ENCODE measurements at places on chromosomes 13 and 19.

DNA sequence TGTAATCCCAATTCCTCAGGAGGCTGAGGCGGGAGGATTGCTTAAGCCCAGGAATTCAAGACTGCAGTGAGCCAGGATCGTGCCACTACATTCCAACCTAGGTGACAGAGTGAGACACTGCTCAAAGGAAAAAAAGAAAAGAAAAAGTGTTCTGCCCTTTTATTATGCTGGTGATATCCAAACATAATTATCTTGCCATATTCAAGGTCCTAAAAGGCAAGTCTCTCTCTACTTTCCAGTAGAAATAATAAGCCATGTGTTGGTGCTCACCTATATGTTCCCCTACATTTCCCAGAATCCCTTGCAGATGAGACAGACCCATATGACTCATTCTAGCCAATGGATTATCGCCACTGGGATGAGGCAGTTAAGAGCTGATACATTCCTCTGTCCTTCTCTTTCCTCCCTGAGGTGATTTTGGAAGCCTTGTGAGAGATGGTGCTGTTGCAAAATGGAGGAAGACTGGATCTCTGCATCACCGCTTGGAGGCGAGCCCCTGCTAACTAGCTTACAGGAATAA is 58.3 kb upstream of the MRI1 start:
- no peak for DNase-seq

DNA sequence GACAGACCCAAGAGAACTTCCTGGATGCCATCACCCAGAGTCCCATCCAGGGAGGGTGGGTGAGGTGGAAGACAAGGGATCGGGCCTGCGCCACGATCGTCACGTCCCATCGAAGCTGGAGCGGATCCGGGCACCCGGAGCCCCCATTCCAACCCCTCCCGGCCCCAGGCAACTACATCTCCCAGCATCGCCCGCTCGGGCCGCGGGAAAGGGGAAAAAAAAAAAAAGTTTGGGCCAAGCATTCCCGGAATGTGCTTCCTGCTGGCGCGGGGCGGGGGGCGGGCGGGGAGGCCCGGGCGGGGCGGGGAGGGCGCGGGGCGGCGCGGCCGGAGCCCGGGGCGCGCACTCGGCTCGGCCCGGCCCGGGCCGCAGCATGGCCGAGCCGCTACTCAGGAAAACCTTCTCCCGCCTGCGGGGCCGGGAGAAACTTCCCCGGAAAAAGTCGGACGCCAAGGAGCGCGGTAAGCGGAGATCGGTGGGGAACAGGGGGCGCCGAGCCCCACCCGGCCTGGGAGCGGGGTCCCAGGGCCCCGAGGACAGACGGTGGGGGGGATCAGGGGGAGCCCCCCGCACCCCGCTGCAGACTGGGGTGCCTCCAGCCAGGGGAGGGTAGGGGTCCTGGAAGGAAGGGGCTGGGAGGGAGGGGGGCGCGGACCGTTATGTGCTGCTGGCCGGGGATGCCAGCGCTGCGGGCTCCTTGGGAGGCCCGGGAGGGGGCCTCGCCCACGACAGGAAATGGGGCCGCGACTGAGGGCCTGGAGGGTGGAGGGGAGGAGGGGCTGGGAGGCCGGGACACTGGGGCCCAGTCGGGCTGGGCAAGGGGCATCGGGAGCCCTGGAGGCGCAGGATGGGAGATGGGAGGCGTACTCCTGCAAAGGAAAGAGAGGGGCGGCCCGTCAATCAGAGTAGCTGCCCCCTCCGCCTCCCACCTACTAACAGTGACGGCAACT is at the start of gene SYDE1:
Gene SYDE1 (plus strand): TSS at position 341 of the 950 bp plus-strand sequence. CDS start 33 bp downstream, at position 374.
- DNase-seq: no peak

- no peak for DNase-seq
Measured at GRCh38 chr13:101181076-101181685, 235.1 kb downstream of the NALCN start.

- DNase-seq: no peak
Measured at GRCh38 chr19:12163826-12164225, 930 bp downstream of the ZNF136 start.

DNA sequence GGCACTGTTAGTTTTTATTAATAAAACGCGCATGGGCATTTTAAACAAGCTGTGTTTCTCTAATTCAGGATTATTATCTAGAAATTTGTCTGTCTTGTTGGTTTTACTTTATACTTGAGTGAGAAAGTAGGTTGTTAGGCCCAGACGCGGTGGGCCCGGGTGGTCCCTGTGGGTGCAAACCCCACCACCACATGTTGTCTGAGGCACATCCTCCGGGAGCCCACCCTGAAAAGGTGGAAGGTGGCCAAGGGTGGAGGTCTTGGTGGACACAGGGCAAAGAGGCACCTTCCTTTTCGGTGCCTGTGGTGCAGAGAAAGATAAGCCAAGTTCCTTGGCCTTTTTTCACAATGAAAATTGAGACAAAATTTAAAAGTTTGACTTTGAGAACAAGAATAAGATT is 16.6 kb downstream of the ATP4B start:
- no peak for DNase-seq

GRCh38 chr13:31090096-31090495 is 71.6 kb downstream of the HSPH1 start:
- DNase-seq: no peak

DNA sequence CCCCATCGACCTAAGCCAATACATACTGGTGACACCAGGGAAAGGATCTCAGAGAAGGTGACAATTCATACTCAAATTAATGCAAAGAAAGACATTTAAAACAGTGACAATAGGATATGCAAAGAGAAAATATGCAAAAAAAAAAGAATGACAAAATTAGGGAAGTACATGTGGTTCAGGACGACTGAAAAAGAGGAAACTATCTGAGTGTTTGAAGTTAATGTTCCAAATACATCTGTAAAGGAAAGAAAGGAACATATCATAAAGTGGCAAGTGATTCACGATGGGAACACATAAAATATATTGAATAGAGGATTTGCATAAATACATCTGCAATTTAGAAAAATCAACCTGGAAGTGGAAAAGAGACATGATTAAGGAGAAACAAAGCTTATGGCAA is 441.4 kb downstream of the SLITRK5 start:
- DNase-seq: no peak

DNA sequence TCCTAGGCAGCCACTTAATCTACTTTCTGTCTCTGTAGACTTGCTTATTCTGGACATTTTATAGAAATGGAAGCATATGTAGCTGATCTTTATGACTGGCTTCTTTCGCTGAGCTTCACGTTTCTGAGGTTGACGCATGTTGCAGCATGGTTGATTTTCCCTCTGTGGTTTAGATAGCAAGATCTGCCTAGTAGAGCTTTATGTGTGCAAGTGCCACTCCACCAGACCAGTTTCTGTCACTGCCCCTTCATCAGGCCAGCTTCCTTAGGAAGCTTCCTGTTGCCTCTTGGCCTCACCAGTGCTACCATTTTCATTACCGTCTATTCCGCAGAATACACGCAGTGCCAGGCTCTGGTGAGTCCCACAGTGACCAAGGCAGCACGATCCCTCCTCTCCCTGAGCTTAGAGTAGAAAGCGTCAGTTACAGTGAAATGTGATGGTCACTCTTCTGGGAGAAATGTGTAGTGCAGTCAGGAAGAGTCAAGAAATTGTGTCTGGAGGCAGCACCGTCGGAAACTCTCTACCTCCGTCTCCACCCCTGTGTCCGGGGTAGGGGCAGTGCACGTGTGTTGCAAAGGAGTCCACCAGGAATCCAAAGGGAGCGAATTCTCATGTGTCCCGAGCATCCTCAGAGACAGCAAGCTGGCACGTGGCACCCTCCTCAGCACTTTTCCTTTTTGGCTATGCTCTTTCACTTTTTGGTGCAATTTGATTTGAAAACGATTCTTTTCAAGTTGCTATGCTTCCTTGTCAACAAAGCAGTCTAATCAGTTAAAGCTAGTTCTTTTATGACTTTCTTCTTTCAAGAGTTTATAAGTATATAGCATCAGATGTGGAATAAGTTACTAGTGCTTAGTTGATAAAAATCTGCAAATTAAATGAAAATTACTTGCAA is 45.4 kb upstream of the GPR183 start:
- DNase-seq: no peak

- DNase-seq: no peak
Measured at GRCh38 chr13:28743499-28744083, 24.8 kb upstream of the SLC46A3 start.

All from stimulated activated CD4-positive, alpha-beta T cell treated with anti-CD3 and anti-CD28 coated beads, Interleukin-1b, Interleukin-23, amount 100 ng/mL, for 1 hour (primary cell).